ENCODE measurements at places on chromosomes 5 and 9. TPM values are rescaled to one million over a fixed set of nuclear protein-coding genes. Genes with fewer than 3 reads are reported as not detected.

GRCh38 chr9:124621371-124622328 is 114.5 kb upstream of the NR5A1 start:
- peaks cover 2% of the 10 kb centered on the region for H3K4me1 ChIP-seq
- H3K36me3 ChIP-seq, result no peaks in the 10 kb centered on the region
- H3K4me3 ChIP-seq, result no peak overlapping the region
- DNase-seq, result no peak
- H3K27ac ChIP-seq, result no peak overlapping the region
- H3K27me3 ChIP-seq, result peaks cover 23% of the 10 kb centered on the region

DNA sequence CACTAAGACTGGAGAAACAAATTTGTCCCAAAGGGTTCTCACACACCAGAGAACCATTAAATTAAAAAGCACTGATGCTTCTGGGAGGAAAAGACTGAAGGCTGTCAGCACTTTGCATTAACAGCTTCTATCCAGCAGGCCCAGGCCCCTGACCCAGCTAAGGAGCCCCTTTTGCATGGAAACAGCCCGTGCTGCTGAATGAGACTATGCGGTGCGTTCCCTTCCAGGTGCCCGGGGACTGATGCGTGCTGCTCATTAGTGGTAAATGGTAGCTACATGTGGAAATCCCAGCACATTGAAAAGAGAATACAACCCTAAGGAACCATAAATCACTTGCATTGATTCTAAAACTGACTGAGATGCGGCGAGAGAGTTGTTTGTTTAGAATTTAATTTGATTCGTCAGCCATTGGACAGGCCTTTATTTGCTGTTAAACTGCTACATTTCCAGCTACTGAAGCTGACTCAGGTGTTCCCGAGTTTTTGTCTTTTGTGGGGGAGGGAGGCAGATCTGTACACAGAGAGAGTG is 351.0 kb upstream of the SLC24A2 start:
- H3K4me1 ChIP-seq, result peaks cover 7% of the 10 kb centered on the region
- no peaks in the 10 kb centered on the region for H3K36me3 ChIP-seq
- H3K27ac ChIP-seq, result no peak overlapping the region
- no peaks in the 10 kb centered on the region for H3K27me3 ChIP-seq
- DNase-seq, result no peak
- H3K4me3 ChIP-seq, result no peak overlapping the region

DNA sequence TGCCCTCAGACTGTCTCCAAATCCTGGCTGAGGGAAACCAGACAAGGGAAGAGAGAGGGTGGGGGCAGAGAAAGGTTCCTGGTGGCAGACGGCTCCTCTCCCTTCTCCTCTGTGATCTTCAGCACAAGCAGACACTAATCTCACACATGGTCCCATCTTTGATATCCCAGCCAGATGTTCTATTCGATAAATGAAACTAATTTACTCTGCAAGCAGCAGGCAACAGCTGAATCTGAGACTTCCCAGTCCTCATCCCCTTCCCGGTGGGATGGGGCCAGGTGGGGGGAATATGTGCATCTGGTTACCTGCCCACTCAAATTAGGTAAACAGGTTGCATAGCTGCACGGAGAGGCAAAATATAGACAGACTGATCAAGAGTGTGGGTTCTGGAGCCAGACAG is 208.9 kb upstream of the PANK3 start:
- no peaks in the 10 kb centered on the region for H3K36me3 ChIP-seq
- no peak overlapping the region for H3K4me3 ChIP-seq
- no peak overlapping the region for H3K27ac ChIP-seq
- no peaks in the 10 kb centered on the region for H3K4me1 ChIP-seq
- DNase-seq, result no peak
- no peaks in the 10 kb centered on the region for H3K27me3 ChIP-seq

- H3K36me3 ChIP-seq, result peaks cover 7% of the 10 kb centered on the region
- H3K27ac ChIP-seq, result peak overlapping the region; percentile 96
- peak; percentile 52 for DNase-seq
- H3K27me3 ChIP-seq, result no peaks in the 10 kb centered on the region
Observed at GRCh38 chr5:134649163-134649835, 714 bp downstream of the SEC24A start.

DNA sequence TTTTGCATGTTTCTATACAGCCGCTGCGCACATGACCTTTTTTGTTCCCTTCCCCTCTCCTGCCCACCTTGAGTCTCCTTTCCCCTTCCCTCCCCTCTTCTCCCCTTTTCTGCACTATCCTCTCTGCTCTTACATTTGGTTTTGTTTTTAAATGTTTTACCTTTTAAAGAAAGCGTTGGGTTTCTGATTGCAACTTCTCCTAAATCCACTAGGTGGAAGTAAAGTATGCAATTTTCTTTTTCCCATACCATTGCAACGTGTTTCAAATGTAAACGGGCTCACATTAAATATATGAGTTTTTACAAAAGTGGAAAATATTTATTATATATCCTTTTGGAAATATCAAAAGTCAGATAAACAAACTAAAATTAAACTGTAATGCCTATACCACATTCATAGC is 500.9 kb downstream of the DIRAS2 start:
- H3K27ac ChIP-seq, result no peak overlapping the region
- no peak overlapping the region for H3K4me3 ChIP-seq
- H3K4me1 ChIP-seq, result no peaks in the 10 kb centered on the region

DNA sequence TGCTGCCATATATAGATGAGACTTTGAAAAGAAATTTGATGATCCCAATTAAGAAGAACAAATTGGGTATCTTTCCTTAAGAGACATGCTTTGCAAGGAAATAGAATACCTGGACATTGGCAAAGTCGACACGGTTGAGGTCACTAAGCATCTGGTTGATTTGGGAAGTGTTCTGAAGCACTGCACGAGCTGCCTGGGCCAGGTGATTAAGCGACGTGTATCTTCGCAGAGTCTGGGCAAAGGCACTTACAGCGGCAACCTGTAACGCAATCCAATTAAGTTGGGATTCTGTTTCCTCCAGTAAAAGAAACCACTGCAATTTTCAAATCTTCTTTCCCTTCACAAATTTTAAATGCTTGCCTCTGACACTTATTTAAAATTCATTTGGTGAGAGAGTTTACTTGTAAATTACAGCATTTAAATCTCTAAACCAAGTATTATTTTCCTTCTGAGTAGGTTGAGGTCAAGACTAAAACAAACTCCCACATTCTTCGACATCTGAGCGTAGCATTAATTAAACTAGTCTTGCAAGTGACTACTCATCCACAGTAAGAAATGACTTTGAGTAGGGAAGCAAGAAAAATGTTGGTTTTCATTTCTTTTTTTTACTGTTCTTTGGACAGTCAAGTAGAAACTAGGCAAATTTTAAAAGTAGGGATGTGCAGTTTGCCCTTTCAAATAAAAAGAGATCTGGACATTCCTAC is 262.8 kb downstream of the RFX3 start:
- no peak for DNase-seq
- H3K27me3 ChIP-seq, result no peaks in the 10 kb centered on the region

DNA sequence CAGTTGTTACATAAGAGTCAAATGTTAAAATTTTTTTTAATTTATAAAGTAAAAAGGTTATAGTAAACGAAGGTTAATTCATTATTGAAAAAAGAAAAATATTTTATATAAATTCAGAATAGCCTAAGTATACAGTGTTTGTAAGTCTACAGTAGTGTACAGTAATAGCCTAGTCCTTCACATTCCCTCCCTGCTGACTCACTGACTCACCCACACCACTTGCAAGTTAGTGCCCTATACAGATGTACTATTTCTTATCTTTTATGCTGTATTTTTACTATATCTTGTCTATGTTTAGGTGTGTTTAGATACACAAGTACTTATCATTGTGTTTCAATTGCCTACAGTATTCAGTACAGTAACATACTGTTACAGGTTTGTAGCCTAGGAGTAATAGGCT is 57.6 kb downstream of the MAMDC2 start:
- no peaks in the 10 kb centered on the region for H3K36me3 ChIP-seq
- no peaks in the 10 kb centered on the region for H3K4me1 ChIP-seq
- H3K4me3 ChIP-seq, result no peak overlapping the region
- DNase-seq, result no peak
- no peaks in the 10 kb centered on the region for H3K27me3 ChIP-seq

DNA sequence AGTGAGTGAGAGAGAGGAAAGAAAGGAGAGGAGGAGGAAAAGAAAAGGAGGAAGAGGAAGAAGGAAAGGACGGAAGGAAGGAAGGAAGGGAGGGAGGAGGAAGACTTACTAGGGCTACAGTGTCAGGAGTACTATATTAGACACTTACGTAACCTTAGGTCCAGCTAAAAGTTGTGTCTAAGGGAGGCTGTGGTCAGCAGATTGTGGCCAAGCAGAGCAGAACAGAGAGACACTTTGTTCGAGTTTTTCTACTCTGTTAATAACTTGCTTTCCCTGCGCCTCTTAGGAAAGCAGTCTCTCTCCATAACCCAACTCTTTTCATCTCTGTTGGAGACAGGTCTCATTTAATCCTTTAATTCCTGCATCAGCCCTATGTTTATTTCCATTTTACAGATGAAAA is 138.9 kb downstream of the KCNN2 start:
- H3K4me3 ChIP-seq, result no peak overlapping the region
- H3K27me3 ChIP-seq, result no peaks in the 10 kb centered on the region
- no peak for DNase-seq
- H3K27ac ChIP-seq, result no peak overlapping the region

GRCh38 chr5:39201160-39201780 is 18.1 kb downstream of the FYB1 start:
- H3K27ac ChIP-seq, result peak overlapping the region; percentile 95
- H3K36me3 ChIP-seq, result peaks cover 46% of the 10 kb centered on the region
- DNase-seq, result no peak
- no peaks in the 10 kb centered on the region for H3K27me3 ChIP-seq
- H3K4me3 ChIP-seq, result peak overlapping the region; percentile 97

- no peak for DNase-seq
- no peak overlapping the region for H3K27ac ChIP-seq
- no peak overlapping the region for H3K4me3 ChIP-seq
- H3K27me3 ChIP-seq, result no peaks in the 10 kb centered on the region
- H3K36me3 ChIP-seq, result no peaks in the 10 kb centered on the region
Observed at GRCh38 chr5:135005076-135005475, 29.0 kb downstream of the PITX1 start.

DNA sequence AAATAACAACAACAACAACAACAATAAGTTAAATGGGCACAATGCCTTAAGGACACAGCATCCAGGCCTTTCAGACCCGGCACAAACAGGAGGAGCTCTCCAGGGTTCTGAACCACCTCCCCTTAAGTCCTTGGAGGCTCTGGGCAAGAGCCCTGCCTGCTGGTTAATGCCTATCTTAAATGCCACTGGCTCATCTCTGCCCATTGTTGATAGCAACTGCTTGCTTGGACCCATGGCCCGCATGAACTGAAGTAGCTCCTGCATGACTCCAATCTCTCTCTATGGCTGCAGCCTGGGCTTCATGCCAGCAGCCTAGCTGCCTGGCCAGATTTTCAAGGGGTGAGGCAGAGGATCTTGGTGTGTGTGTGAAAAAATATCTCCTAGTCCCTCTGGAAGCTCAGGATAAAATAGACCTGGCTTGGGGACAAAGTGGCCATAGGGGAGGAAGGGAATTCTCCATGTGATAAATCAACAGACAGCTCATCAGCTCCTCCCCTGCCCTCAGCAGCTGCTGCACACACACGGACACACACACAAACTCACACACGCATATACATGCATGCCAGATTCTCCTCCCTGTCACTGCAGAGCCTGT is 27.4 kb downstream of the FAM219A start:
- no peak overlapping the region for H3K27ac ChIP-seq
- H3K27me3 ChIP-seq, result no peaks in the 10 kb centered on the region
- DNase-seq, result peak; percentile 59
- no peaks in the 10 kb centered on the region for H3K36me3 ChIP-seq
- H3K4me3 ChIP-seq, result no peak overlapping the region
- H3K4me1 ChIP-seq, result no peaks in the 10 kb centered on the region

DNA sequence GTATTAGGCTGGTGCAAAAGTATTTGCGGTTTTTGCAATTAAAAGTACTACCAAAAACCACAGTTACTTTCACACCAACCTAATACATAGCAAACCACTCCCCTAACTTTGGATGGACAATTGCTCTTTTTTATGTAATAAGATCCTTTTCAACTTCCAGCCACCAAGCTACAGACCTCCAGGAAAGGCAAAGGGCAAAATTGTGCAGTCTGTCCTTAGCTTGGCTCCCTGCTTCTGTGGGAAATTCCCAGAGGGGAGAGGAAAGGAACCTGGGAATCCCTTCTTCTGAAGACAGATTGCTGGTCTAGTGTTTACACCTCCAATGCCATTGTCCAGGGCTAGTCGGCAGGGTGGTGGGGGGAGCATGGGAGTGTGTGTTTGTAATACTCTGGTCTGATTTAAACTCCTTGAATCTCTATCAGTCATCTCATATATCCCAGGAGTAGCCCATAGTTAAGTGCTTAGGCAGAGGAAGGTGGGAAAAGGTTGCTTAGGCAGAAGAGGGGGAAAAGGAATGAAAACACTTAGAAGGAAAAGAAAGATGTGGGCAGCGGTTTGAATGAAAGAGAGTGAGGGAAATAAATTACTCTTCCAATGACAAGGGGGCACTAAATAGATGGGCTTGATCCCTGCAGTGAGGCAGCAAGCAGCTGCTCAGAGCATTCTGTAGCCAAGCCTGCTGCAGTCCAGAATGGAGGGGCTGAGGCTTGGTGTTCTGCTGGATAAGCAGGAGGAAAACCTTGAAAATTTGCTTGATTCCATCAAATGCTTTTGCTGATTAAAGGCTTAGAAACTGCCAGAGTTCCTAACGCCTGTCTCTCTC is 86.9 kb upstream of the MAP1B start:
- no peak for DNase-seq
- H3K27ac ChIP-seq, result no peak overlapping the region
- peaks cover 17% of the 10 kb centered on the region for H3K27me3 ChIP-seq
- H3K4me1 ChIP-seq, result no peaks in the 10 kb centered on the region
- H3K4me3 ChIP-seq, result no peak overlapping the region

DNA sequence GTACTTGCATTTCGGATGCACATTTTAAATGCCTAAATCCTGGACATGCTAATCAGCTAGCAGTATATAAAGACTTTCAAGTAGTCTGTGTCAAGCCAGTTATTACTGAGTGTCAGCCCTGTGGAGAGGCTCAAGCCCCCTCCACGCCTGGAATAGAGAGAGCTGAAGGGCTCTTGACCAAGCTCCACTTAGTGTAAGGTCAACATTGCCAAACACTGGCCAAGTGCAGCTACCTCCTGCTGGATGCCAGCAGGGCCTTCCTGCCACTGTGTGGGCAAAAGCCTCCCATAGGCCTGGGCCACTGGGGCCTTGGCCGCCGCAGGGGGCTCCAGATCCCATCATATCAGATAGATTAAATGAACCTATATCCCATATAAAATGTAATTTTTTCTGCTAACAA is 239.4 kb upstream of the PANK3 start:
- no peak overlapping the region for H3K4me3 ChIP-seq
- no peak for DNase-seq
- no peaks in the 10 kb centered on the region for H3K36me3 ChIP-seq
- no peak overlapping the region for H3K27ac ChIP-seq

- H3K36me3 ChIP-seq, result no peaks in the 10 kb centered on the region
- peaks cover 7% of the 10 kb centered on the region for H3K4me1 ChIP-seq
Observed at GRCh38 chr5:179140293-179140692, 80.1 kb downstream of the ZNF354C start.

- H3K27ac ChIP-seq, result no peak overlapping the region
- H3K4me3 ChIP-seq, result no peak overlapping the region
- peaks cover 12% of the 10 kb centered on the region for H3K27me3 ChIP-seq
- no peak for DNase-seq
- H3K36me3 ChIP-seq, result no peaks in the 10 kb centered on the region
Observed at GRCh38 chr9:84228130-84228720, 112.3 kb downstream of the SLC28A3 start.

The GTF2H2 gene
- 35.0 TPM for total RNA-seq

The BARHL1 gene
- not detected for total RNA-seq

The TMEM8B gene
- total RNA-seq, result 3.5 TPM

The ACOT12 gene
- total RNA-seq, result not detected

Data from activated CD8-positive, alpha-beta memory T cell treated with anti-CD3 and anti-CD28 coated beads, Interleukin-2, amount 10 ng/mL, durations not matched to agents 7 days and 5 days (primary cell).